ENCODE measurements at places on chromosomes 11 and 22. TPM values are rescaled to one million over a fixed set of nuclear protein-coding genes. Genes with fewer than 3 reads are reported as not detected.

MRGPRE gene
- 1.0 TPM for total RNA-seq

MS4A14 gene
- total RNA-seq = 32.7 TPM

BTBD18 gene
- total RNA-seq = 7.2 TPM

CRY2 gene
- 124 TPM for total RNA-seq

AGBL2 gene
- 40.6 TPM for total RNA-seq

EIF3D gene
- 150 TPM for total RNA-seq

DNA sequence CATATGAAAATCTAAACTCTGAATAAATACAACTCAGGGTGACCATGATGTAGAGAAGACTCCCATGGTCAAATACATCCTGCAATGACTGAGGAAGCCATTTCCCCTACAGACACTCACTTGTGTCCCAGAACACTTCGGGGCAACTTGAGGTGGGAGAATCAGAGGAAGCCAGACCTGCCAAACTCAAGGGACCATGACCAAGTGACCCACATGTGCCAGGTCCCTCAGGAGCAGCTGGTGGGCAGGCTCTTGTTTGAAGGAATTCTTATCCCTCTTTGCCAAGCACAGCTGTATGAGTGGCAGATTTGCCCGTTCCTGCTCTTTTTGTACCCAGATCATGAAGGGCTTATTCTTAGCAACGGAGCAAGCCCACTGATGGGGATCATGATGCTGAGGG lies 17.8 kb downstream of the SPATA19 start:
- H3K36me3 ChIP-seq = no peaks in the 10 kb centered on the region
- no peaks in the 10 kb centered on the region for H3K4me1 ChIP-seq
- H3K27ac ChIP-seq = no peak overlapping the region
- DNase-seq = no peak
- H3K4me3 ChIP-seq = no peak overlapping the region

- no peaks in the 10 kb centered on the region for H3K27me3 ChIP-seq
These were observed 29.9 kb upstream of the JAM3 start for GRCh38 chr11:134038897-134039470.

DNA sequence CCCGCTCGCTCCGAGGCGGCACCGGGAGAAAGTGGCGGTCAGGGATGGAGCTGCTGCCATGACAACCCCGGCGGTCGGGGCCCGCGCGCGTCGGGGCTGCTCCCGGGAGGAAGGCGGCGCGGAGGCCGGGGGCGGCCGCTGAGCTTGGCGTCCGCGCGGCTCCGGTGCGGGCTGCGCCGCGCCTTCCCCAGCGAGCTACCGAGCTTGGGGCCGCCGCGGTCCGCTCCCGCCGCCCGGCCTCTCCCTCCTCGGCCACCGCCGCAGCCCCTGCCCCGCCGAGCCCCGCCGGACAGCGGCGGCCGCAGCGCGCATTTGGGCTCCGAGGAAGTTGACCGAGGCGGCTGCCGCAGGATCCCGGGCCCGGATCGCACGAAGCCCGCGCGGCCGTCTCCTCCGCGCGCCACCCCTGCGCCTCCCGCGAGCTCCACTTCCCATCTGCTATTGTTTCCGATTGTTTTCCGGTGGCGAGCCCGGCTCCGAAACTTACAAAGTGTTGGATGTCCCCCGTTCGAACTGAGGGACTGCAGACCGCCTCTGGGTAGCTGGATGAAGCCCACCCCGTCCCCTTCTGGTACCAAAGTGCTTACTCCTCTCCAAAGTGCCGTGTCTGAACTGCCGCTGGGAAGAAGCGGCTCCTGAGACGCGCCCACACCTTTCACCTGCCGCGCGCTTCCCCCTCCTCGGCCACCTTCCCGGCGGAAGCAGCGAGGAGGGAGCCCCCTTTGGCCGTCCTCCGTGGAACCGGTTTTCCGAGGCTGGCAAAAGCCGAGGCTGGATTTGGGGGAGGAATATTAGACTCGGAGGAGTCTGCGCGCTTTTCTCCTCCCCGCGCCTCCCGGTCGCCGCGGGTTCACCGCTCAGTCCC lies 540.3 kb downstream of the NTM start:
- H3K4me3 ChIP-seq = peak overlapping the region; percentile 44
- no peaks in the 10 kb centered on the region for H3K4me1 ChIP-seq
- peak; percentile 25 for DNase-seq
- H3K27me3 ChIP-seq = no peaks in the 10 kb centered on the region
- no peak overlapping the region for H3K27ac ChIP-seq
- H3K36me3 ChIP-seq = no peaks in the 10 kb centered on the region

DNA sequence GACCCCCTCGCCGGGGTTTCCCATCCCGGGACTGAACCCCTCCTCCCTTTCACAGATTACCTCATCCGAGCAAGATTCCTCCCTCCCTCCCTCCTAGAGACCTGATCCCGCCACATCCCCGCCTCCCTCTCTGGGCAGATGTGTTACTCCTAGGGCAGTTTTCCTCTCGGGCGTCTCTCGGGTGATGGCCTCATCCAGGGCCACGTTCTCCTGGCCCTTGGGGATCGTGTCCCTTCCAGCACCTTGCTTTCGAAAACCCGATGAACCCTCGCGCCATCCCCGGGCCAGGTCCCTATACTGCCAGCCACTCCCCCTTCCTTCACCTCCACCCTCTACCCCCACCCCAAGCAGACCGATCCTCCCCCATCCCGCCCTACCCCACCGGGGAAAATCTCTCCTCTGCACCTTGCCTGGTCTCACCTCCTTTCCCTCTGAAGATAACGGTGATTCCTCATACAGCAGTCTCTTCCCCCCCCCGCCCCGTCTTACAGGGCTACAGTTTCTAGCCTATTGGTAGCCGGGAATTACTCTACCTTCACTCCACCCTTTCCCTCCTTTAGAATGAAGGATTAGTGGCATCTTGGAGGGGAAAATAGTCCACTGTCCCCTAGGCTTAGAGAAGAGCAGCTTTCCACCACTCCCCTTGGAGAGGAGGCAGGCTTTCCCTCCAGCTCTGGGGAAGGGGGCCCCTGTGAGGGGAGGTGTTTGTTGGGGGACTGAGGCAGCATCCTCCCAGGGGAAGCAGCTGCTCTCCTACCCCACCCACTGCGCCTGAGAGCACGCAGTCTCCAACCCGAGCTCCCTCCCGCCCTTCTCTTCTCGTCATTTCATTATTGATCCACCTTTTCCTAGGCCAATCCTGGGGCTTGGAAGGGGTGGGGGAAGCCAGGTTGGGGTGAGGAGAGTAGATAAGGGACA lies 1.2 kb downstream of the KMT2A start:
- H3K4me1 ChIP-seq = peaks cover 30% of the 10 kb centered on the region
- peak; percentile 58 for DNase-seq
- peak overlapping the region; percentile 94 for H3K4me3 ChIP-seq
- no peaks in the 10 kb centered on the region for H3K36me3 ChIP-seq
- peak overlapping the region; percentile 96 for H3K27ac ChIP-seq
